NCI-H2171 treated with DMSO at 0.1 percent for 48 hours (cell line): ENCODE measurements at places on chromosomes 16 and 17.
A peak's percentile ranks its signal among the peaks of the same experiment; 100 is the strongest.

DNA sequence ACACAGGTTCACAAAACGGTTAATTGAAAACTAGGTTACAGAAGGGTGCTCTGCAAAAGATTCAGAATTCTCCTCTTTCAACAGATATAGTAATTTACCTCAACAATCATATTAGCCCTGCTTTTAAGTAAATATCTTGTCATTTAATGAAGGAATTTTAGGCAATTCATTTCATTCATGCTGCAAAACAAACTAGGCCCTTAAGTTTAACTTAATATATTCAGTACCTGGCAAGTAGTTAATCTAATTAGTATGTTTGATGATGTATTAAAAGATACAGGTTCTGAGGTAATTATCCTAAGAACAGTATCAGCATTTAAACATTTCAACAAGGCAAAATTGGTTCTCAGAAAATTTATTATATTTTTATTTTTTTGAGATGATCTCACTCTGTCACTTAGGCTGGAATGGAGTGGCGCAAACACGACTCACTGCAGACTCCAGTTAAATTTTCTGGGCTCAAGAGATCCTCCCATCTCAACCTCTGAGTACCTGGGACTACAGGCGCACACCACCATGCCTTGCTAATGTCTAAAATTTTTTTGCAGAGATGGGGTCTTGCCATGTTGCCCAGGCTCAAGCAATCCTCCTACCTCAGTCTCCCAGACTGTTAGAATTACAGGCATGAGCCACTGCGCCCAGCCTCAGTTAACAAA lies 44.9 kb downstream of the SMURF2 start:
- no peak for DNase-seq

GRCh38 chr16:59586331-59586730 lies 852.2 kb upstream of the GOT2 start:
- no peak for DNase-seq

DNA sequence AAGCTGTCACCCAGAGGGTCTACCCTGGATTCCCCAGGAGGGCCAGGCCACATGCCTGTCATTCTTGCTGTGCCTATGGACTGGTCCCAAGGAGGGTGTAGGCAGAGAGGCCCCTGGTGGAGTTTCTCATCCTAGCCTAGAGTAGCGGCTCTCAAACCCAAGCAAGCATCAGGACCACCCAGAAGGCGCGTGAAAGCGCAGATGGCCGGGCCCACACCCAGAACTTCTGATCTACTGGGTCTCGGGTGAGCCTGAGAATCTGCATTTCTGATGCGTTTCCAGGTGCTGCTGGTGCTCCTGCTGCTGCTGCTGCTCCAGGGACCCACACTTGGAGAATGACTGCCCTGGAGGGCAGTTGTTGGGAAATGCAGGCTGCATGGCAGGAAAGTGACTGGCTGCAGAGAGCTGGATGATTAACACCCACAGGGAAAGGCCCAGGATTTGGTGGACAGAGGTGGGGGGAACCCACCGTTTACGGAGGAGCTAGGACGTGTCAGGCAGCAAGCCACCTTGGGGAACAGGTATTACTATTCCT lies 9.5 kb upstream of the OSGIN1 start:
- DNase-seq: no peak

DNA sequence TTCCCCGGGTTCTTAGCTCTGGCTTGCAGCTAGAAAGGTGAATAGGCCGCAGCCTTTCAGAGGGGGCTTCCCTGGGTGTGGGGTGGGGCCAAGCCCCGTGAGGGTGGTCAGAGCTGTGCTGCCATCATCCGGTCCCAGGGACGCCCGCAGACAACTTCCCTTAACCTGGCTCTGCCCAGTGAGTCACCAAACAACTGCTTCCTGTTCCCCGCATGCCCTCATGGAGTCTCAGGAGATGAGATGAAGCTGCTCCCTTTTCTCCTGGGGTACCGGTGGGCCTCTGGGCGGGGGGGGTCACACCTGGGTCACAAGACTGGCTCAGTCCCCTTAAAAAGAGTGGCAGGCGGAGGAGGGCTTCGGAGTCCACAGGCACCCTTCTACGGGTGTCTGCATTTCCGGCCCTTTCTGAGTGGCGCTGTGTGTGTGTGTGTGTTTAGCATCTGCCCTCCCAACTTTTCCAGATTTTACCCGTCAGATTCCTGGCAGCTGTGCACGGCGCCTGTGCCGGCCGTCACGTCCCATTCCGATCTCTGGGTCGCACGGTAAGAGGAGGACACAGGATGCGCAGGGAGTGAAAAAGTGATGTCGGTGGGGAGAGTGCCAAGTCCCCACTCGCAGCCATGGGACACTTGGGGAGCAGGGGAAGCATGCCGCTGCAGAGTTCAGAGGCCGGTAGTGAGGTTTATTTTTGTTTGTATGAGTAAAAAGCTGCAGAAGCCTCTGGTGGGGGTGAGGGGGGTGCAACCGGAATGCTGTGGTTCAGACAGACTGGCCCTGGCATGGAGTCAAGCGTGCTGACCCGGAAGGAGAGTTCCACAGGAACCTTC lies 16.8 kb downstream of the HIC1 start:
- no peak for DNase-seq

- no peak for DNase-seq
These were observed 16.2 kb downstream of the CHRNB1 start for GRCh38 chr17:7460850-7461660.

- DNase-seq: no peak
These were observed 6.7 kb downstream of the MMD start for GRCh38 chr17:55414983-55415382.

GRCh38 chr16:29012913-29013553 lies 28.2 kb downstream of the LAT start:
- DNase-seq: no peak

- no peak for DNase-seq
These were observed 20.4 kb downstream of the PRCD start for GRCh38 chr17:76560036-76560876.

DNA sequence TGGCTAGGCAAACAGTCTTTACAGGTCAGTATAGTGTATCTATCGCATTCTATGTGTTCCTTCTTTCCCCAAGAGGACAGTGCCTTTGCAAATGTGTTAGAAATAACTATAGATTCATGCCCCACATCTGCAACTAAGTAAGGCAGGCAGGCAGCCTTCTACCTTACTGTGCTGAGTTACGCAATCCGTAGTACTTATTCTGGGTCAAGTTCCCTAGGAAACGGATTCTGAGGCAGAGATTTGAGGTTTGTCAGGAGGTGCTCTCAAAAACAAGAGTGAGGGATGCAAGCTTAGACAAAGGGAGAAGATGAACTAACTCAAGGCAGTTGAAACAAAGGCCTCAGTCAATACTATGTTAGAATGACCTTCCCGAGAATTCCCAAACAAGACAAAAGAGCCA lies 12.7 kb upstream of the ANKFY1 start:
- no peak for DNase-seq

- no peak for DNase-seq
These were observed 6.9 kb downstream of the RGS9 start for GRCh38 chr17:65143889-65144604.

- DNase-seq: no peak
These were observed 5.4 kb upstream of the BBS2 start for GRCh38 chr16:56525236-56525635.

DNA sequence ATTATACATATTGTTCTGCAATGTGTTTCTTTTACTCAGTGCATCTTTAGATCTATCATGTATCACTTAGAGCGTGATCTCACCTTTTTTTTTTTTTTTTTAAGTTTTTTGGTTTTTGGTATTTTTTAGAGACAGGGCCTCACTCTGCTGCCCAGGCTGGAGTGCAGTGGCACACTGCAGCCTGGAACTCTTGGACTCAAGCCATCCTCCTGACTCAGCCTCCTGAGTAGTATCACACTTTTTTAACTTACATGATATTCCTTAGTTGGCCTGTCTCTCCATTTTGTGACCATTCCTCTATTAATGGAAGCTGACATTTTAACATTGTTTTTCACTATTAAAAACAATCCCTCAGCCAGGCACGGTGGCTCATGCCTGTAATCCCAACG lies 4.7 kb upstream of the MPO start:
- no peak for DNase-seq

- DNase-seq: no peak
These were observed 456 bp downstream of the SMURF2 start for GRCh38 chr17:64661726-64661975.

- DNase-seq: no peak
These were observed 94.2 kb downstream of the NTN1 start for GRCh38 chr17:9115214-9116191.

DNA sequence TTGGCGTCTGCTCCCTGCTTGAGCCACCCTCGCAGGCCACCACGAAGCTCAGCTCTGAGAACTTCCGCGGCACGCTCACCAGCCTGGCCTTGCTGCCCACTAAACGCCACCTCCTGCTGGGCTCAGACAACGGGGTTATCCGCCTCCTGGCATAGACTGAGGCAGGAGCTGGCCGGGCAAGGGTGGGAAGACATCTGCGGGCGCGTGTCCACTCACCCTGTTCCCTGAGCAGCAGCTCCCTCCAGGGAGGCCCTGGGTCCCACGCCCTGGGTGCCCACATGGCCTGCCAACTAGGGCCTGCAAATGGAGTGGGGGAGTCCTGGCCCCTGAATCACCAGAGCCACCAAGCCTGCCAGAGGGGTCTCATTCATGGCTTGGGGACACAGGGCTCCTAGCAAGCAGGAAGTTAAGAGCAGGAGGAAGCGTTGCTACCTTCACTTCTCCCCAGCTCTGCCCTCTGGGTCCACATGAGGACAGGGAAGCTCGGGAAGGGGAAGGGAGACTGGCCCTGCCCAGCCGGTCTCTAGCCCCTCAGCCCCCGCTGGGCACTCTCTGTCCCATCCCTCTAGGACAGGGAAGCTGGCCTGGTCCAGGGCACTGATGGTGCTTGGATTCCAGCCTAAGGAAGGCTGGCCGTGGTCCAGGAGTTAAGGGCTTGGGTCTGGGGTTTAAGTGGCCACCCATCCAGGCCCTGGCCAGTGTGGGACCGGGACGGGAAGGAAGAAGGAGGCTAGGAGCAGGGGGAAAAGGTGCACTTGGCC lies 5.0 kb upstream of the SERPINF2 start:
- DNase-seq: no peak

DNA sequence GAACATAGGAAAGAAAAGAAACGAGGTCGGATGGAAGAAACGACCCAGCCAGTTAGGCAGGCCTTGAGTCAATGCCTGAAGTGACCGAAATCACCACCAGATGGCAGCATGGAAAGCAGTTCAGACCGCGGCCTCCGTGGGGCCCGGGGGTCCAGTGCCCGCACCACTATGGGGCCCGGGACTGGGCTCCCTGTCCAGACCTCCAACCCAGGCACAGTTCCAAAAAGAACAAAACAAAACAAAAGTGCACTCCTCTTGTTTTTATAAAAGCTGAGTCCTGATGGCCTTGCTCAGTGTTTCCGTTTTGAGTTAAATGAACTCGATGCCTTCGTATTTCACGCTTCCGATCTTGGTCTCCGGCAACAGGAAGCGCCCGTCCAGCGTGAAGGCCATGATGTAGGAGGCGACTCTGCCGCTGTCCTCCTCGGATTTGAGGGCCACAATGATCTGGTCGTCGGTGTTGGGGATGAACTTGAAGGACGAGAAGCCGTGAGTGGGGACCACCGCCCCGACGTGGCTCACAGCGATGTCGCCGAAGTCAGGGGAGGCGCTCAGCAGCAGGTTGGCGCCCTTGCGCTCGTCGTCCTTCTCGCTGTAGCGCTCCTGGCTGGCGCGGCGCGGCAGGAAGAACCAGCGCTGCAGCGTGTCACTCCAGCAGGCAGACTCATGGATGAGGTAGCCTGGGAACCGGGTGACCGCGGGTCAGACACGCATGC lies 13.7 kb upstream of the LGALS3BP start:
- peak; percentile 45 for DNase-seq

DNA sequence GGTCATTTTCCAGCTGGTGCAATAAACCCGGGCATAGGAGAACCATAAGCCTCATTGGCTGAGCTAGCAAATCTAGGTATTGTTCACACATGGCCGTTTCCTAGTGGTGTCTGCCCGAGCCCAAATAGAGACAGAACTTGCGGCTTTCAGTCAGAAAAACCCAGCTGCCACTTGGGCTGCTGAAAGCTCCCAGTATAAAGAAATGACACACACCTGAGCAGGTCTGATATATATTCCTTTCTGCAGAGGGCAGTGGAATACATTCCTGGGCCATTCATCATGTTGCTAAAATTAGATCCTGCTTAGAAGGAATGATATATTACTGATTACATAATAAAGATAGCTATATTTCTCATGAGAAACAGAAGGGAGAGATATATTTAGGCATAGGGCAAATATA lies 83.9 kb upstream of the IRX5 start:
- no peak for DNase-seq

GRCh38 chr17:81199482-81199830 lies 23.3 kb downstream of the CEP131 start:
- no peak for DNase-seq

DNA sequence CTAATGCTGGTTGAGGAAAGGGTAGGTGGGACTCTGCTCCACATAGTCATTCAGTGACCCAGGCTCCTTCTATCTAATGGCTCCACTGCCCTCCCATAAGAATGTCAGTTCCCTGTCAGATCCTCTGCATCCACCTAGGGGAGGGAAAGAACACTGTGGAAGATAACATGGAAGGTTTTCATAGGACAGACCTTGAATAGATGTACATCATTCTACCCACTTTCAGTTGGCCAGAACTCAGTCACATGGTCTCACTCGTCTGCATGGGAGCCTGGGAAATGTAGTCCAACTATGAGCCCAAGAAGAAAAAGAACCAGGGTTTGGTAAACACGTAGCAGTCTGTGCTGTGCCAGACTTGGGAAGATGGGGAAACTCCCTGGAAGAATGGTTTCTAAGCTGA lies 27.1 kb upstream of the SCNN1B start:
- peak; percentile 56 for DNase-seq

DNA sequence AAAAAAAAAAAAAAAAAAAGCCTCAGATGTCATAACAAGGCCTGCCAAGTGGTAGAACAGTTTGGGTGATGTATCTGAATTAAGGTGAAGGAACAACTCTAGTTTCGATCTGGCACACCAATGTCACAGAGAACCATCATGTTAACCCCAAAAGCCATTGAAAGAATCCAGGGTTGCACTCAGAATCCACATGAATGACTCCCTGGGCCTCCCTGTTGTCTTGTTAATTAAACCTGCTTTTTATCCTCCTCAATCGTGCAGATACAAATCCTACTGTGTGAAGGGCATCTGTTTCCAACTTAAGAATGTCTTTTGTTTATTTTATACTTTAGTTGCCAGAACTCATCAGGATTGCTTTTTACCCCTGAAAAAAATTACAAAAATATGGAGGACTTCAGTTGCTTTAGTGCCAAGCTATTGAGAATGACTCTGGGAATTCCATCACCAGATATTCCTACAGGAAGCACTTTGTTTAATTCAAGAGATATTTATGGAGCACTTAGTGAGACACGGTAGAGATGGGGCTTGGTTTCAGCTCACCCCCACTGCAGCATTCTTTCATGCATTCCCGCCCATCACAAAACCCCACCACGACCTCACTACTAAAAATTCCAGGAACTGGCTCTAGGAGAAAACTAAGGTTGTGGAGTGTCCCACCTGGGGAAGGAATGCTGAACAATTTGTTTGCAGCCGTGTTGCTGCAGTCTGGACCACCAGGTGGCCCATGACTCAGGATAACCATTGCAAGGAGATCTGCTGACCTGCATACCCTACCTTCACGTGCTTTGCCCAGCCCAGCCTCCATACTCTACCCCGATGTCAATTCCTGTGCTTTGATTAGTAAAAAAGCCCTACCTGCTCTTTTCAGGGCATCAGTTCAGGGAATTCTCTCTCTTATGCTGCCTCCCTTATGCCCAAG lies 63.8 kb upstream of the GPRC5B start:
- no peak for DNase-seq

GRCh38 chr17:3911271-3912053 lies 4.8 kb downstream of the P2RX1 start:
- peak; percentile 88 for DNase-seq
